ENCODE measurements at places on chromosomes 11 and 22. TPM values are rescaled to one million over a fixed set of nuclear protein-coding genes. Genes with fewer than 3 reads are reported as not detected.

The TBCEL gene
- 9.7 TPM for total RNA-seq

The CYB5R2 gene
- total RNA-seq, result not detected

The ANO1 gene
- total RNA-seq, result not detected

The MYEOV gene
- not detected for total RNA-seq

The LZTR1 gene
- 72.2 TPM for total RNA-seq

The TSSK2 gene
- total RNA-seq, result not detected
